ENCODE measurements at places on chromosomes 12 and 14. TPM values are rescaled to one million over a fixed set of nuclear protein-coding genes. Genes with fewer than 3 reads are reported as not detected.

KCNC2 gene
- total RNA-seq, result not detected

SIX1 gene
- total RNA-seq, result 38.5 TPM

SMOC1 gene
- total RNA-seq, result 10.1 TPM

GRCh38 chr14:26443654-26444053, 154.2 kb downstream of the NOVA1 start:
- DNase-seq, result no peak

- DNase-seq, result no peak
Measured at GRCh38 chr12:93167841-93168492, 209.8 kb upstream of the NUDT4 start.

GRCh38 chr14:72619111-72619571, 274.8 kb downstream of the DPF3 start:
- no peak for DNase-seq

DNA sequence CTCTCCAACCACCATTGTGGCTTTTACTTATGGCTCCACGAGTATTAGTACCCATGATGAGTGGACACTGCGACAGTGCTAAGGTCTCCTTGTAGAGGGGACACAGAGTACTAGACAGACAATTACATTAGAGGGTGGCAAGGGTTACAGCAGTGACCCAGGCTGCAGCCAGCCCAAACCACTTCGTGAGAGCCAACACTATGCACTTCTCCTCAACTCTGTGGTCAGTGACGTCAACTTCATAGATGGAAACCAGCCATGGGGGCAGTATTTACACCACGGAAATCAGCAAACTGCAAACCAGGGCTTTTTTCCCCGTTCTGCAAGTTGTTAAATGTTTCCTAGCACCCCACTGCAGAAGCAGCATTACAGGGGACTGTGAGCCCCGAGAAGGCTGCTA, 61.6 kb upstream of the ZFP36L1 start:
- no peak for DNase-seq

DNA sequence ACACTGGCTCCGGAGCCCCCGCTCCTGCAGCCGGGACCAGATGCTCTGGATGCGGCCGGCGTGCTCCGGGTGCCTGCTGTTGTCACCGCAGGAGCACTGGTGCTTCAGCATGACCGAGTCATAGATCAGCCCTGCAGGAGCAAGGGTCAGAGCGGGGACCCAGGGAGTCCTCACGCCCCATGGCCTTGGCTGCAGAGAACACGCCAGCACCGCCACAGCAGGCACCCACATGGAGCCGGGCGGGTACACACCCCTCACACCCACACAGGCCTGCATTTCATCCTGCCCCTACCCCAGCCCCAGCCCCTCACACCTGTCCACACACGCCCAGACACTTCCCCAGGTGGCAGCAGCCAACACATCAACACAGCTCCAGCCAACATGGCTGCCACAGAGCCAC, 18.8 kb downstream of the SLC48A1 start:
- no peak for DNase-seq

GRCh38 chr12:118436002-118436730, 59.8 kb downstream of the SUDS3 start:
- DNase-seq, result no peak

GRCh38 chr12:124520265-124520701, 47.1 kb downstream of the NCOR2 start:
- DNase-seq, result peak; percentile 59
